ENCODE measurements at places on chromosomes 16 and 17.
A peak's percentile ranks its signal among the peaks of the same experiment; 100 is the strongest.

DNA sequence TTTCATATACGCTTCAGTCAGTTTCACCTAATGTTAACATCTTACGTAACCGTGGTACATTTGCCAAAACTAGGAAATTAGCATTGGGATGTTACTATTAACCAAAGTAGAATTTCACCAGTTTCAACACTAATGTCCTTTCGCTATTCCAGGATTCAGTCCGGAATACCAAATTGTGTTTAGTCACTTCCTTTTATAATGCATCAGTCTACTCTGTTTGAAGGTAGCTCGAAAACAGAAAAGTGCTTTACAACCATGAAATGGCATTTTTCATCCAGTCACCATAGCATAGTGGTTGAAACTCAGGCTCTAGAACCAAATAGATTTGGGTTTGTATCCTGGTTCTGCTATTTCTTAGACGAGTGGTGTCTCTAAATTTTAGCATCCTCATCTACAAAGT, 29.4 kb downstream of the AP2B1 start:
- DNase-seq: no peak

DNA sequence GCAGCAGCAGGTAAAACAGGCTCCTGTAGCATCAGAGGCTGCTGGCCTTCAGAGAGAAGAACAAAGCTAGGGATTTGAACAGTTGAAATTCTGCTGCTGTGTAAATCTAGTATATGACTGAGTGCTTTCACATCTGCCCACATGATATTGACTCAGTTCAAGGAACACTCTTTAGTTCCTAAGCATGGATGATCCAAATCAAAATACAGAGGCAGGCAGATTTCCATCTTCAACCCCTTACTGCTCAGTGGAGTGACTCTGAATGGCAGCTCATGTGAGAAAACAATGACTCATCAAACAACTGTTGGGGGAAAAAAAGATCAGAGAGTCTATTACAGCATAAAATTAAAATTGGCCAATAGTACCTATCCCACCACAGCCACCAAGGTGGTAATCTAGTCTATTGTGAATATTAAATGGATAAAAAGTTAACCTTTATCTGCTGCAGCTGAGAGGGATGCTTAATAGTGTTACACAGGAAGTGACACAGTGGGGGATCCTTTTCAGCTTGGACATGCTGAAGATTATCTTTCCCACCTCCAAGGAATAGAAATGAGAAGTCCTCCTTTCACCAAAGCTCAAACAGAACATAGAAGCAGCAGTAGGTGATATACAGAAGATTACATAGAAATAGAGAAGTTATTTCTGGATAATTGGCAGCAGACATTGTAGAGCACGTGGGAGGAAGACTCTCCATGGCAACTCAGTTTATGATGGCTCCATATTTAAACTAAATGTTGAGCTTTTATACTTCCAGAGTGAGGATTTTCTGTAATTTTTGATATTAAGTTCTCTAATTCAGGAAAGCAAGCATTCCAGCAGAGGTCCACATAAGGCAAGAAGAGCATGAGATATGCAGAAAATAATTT, 239.7 kb upstream of the ERCC4 start:
- DNase-seq: no peak

GRCh38 chr16:25838724-25839186, 147.0 kb downstream of the HS3ST4 start:
- peak; percentile 31 for DNase-seq

- DNase-seq: no peak
Measured at GRCh38 chr16:54453871-54454270, 167.3 kb upstream of the IRX3 start.

DNA sequence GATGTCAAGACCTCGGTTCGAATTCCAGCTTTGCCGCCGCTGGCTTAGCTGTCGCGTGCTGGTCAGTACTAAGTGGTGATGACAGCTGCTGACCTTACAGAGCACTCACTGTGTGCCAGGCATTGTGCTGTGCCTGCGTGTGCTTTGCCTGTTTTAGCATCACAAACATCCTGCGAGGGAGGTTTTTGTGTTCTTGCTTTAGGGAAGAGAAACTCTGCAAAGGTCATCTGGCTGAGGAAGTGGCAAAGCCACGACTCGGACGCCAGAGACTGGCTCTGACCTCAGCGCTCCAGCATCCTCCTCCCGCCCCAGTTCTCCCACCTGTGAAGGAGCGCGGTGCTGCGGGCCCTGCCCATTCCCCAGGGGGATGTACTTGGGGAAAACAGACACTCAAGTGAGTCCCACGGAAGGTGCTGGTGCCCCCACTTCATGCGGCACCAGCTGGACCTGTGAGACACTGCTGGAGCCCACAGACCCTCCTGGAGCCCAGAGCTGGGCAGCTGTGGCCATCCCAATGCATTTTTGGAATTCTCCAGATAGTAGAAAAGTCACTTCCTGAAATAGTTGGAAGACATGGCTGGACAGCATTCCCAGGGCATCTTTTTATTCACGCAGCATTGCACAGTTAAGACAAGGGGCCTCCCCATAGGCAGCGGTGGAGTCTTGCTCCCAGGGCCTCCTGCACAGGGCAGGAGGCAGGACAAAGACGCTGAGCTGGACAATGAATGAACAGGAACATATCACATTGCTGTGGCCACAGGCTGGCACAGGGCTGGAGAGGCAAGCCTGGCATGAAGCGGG, 20.0 kb upstream of the HERPUD1 start:
- no peak for DNase-seq

GRCh38 chr17:12722282-12722681, 56.6 kb downstream of the MYOCD start:
- DNase-seq: no peak

GRCh38 chr17:39264119-39264518, 38.4 kb upstream of the STAC2 start:
- DNase-seq: no peak

DNA sequence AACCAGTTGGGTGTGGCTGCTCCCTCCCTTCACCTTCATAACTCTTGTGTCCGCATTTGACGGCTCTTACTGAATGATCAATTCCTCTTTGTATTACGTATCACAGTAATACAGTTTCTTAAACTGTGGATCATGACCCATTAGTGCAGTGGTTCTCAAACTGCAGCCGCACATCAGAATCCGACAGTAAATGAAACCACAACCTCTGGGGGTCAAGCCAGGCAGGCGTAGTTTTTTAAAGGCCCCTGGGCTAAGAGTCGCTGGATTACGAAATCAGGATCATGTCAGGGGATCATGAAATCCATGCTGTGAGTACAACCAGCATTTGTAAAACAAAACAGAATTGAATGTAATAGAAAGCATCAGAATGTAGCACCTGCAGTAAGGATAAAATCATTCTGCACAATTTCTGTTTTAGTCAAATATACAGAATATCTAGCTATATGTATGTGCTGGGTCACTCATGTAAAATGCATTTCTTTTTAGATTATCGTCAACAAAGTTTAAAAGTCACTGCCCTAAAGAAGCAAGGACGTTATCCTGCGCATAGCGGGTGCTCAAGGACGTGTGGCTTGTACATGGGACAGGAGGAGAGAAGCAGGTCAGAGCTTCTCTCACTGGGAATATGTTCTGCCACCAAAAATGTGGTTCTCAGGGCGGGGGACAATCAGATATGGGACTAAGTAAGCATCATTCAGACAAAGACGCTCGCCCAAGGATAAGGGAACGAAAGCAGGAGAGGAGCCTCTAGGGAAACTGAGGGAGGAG, 113.1 kb downstream of the ZFHX3 start:
- DNase-seq: no peak

DNA sequence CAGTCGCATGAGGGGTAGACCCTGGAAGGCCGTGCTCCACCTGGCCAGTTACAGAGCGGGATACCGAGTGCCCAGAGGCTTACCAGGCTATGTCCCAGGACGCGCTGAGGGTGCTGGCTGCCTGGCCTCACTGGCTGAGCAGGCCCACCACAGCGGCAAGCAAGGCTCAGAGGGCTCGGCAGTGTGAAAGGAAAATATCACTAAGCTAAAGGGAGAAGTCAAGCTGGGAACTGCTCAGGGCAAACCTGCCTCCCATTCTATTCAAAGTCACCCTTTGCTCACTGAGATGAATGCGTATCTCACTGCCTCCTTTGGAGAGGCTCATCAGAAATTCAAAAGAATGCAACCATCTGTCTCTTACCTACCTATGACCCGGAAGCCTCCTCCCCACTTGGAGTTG, 37.4 kb downstream of the CCDC57 start:
- DNase-seq: no peak

- no peak for DNase-seq
Measured at GRCh38 chr17:16314859-16315258, 38.4 kb downstream of the CENPV start.

GRCh38 chr16:21150375-21151001, at the start of gene DNAH3:
TSS of gene DNAH3 (minus strand) at chr16:21150846. CDS start at chr16:21150319, 527 bp downstream.
- DNase-seq: no peak

DNA sequence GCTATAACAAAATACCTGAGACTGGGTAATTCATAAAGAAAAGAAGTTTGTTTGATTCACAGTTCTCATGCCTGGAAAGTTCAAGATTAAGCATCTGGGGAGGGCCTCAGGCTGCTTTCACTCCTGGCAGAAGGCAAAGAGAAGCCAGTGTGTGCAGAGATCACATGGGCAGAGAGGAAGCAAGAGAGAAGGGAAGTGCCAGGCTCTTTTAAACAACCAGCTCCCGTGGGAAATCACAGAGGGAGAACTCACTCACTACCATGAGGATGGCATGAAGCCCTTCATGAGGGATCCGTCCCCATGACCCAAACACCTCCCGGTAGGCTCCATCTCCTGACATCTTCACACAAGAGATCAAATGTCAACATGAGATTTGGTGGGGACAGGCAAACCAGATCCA, 501.6 kb downstream of the MAF start:
- no peak for DNase-seq

- no peak for DNase-seq
Measured at GRCh38 chr16:82949016-82949415, 322.2 kb downstream of the CDH13 start.

GRCh38 chr17:73867056-73867455, 222.8 kb upstream of the SDK2 start:
- DNase-seq: no peak

- DNase-seq: no peak
Measured at GRCh38 chr17:76442341-76443338, 10.3 kb downstream of the UBE2O start.

DNA sequence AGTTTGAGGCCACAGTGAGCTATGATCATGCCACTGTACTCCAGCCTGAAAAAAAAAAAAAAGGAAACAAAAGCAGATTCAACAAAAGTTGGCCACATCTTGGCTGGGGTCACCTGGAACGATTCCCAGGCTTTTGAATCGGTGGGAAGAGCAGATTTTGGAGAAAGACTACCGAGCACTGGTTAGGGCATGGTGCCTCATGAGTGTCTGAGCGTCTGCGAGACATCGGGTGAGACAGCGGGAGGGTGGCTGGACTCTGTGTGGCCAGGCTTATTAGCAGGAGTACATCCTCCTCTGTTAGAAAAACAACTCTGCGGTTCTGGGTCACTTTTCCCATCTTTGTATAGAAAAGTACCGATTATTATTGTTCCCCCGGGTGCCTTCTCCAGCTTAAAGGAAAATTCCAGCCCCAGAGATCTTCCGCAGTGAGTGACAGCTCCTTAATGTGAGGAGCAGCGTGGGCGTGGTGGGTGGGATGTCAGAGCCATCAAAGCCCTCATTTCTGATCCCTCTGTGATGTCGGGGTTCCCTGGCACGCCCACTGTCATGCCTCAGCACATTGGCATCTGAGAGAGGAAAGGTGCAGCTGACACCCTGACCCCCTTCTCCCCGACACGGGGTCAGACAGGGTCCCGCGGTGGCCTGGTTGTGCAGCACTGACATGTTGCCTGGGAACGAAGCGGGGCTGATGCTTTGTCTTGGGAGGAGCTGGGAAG, 6.9 kb downstream of the RGS9 start:
- DNase-seq: no peak

DNA sequence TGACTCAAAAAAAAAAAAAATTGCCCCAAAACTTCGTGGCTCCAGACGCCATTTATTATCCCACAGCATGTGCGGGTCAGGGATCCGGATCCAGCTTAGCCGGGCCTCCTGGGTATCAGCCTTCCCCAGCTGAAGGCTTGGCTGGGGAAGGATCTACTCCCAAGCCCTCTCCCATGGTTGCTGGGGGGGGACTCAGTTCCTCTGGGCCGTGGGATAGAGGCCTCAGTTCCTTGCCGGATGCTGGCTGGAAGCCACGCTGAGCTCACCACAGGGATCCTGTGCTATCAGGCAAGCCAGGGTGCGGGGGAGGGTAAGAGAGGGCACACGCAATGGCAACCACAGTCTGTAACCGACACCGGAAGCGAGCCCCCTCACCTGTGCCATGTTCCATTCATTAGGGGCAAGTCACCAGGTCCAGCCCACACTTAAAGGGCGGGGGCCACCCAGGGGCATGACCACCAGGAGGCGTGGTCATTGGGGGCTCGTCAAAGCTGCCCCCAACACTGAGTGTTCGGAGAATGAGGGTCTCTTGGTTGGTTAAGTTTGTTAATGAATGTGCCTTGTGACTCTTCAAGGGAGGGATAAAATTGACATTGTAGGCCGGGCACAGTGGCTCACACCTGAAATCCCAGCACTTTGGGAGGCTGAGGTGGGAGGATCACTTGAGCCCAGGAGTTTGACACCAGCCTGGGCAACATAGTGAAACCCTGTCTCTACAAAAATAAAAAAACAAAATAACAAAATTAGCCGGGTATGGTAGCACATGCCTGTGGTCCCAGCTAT, 210.0 kb upstream of the GSE1 start:
- DNase-seq: no peak

DNA sequence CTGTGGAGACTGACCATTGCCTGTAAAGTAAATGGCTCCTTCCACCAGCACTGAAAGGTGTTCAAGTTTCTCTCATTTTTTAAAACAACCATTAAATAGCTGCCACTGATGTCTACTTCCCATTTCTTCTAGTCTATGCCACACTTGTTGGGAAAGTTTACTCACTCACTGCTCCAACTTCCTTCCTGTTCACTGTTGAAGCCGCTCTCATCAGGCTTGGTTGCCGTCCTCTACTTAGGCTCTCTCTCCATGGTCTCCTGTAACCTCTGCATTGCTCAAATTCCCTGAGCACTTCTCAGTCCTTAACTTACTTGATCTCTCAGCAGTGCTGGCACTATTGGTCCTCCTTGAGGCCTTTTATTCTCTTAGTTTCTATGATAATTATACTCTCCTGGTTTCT, 32.4 kb downstream of the SNX11 start:
- no peak for DNase-seq

- no peak for DNase-seq
Measured at GRCh38 chr17:50699410-50699809, 8.3 kb downstream of the ANKRD40 start.

DNA sequence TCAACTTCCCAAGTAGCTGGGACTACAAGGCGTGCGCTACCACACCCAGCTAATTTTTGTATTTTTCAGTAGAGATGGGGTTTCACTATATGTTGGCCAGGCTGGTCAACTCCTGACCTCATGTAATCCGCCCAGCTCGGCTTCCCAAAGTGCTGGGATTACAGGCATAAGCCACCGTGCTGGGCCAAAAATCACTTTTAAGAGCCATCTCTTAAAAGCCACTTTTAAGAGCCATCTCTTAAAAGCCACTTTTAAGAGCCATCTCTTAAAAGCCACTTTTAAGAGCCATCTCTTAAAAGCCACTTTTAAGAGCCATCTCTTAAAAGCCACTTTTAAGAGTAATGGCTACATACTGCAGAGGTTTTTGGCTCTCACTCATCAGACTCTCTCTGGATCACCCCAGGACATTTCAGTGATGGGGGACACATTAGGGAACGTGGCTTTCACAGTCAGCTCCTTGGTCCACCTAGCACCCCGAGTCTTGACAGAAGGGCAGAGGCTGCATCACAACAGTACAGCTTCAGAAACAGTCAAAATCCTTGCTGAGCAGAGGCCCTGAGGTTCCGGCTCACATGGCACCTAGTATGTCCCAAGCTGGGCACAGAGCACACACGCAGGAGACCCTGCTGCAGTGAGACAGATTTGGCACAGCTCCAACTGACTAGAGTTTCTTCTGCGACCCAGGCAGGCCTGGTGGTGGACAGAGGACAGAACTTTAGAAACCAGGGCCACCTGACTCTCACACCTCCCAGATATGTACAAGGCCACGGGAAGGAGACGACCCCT, 23.6 kb downstream of the RANBP10 start:
- no peak for DNase-seq

All from activated T-cell treated with anti-CD3 and anti-CD28 coated beads, Interleukin-2, amount 50 U/mL, for 24 hours (primary cell).